T-helper 2 cell (primary cell): ENCODE measurements at places on chromosomes 3 and 15.

DNA sequence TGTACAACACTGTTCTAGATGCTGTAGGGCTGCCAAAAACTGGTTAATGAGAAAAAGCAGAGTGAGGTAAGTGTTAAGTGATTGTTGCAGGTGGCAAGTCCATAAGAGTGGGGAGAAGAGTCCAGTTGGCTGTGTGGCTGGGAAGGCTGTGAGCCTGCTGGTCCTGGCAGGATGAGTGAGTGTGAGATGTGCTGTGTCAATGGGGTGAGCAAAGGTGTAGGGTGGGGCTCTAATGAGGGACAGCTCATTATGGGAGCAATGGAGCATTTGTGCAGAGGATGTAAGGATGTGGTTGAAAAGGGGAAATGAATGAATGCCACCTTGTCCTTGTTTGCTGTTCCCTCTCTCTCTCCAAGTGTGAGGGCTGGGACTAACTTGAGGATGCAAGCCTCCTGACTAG, 145.3 kb upstream of the ROPN1 start:
- DNase-seq: no peak

GRCh38 chr3:52394751-52395502, 50.0 kb downstream of the SEMA3G start:
- DNase-seq: no peak

- DNase-seq: no peak
Measured at GRCh38 chr15:73872346-73872745, 1.0 kb upstream of the TBC1D21 start.

DNA sequence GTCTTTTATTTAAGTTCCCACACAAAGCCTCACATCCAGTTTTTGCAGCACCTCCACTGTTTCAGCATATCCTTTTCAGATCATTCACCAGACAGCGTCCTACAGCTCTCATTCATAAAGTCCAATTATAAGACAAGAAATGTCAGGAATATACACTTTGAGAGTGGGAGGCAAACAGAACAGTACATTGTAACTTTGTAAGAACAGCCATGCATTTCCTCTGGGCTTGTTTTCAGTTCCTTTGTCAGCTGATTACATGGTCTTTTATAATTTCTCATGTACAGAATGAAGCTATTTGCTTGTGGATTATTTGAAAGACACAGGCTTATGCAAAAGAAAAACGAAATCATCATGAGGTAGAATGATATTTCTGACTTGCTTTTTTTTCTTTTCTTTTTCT, 85.7 kb downstream of the SOX2 start:
- DNase-seq: no peak

DNA sequence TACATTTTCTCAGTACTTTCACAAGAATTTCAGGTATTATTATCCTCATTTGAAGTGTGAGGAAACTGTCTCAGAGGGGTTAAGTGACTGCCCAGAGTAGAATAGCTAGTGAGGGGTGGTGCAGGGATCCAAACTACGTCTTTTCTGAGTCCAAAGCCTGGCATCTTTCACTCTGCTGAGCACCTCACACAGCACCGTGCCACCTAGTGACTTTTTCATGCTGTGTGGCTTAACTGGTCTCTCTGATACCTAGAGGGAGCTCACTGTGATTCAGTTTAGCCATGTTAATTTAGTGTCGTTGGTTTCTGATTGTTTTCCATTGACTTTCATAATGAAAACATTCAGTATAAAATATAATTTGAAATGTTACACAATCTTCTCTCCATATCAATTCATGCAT, 91.4 kb upstream of the NLGN1 start:
- DNase-seq: no peak

DNA sequence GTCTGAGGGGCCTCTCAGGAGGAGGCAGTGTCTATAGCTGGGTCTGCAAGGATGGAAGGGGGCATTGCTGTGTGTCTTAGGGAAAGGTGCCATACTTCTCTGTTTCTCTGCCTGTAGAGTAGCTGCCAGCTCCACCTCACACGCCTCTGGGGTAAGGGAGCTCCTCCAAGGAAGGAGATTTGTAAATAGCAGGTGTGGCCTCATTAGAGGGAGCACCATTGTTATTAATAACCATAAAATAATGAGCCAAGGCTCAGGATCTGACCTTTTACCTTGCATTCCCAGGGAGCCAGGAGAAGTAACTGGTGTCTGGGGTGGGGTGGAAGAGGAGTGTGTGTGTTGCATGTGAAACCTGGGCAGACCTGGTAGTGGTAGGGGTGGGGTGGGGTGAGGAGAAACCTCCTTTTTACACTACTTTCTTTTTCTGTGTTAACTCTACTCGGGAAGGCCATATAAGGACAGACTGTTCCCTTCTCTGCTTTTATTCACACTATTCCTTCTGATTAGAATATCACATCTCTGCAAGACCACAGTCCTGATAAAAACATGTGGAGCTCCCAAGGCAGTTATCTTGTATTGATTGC, 2.2 kb upstream of the C15orf39 start:
- no peak for DNase-seq

- no peak for DNase-seq
Measured at GRCh38 chr15:82168296-82168695, 94.2 kb downstream of the EFL1 start.

DNA sequence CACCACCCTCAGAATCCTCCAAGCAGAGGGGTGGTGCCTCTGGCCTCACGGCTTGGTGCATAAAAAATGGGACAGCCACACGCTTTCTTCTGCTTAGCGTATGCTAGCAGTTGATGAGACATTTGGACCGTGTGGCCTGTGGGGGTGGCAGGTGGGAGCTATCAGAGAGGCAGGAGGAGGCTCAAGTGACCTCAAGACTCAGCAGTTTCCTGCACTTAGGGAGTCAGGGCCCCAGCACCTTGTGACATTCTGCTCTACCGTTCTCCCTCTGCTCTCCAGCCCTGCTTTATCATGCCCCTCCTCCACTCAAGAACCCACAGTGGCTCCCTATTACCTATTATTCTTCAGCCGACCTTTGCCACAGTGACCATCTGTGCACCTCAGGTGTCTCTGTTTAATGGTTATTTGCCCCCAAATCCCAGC, 41.0 kb upstream of the CGNL1 start:
- DNase-seq: no peak

- DNase-seq: no peak
Measured at GRCh38 chr3:77063423-77063822, 23.5 kb downstream of the ROBO2 start.

DNA sequence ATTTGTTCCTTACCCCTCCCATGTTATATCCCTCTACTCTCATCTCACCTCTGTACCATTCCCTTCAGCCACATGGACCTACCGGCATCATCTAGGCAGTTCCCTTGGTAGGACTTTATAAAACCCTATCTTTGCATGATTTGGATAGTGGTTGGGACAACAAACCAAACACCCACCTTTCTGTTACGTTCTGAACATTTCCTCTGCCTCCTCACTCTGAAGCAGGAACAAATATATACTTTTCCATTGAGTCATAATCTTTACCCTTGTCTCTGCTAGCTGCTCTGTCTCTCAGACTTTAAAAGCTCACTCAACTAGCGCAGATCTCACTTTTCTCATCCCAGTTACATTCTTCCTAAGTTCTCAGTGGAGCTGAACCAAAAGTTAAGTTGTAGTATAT, 17.8 kb downstream of the UBXN7 start:
- DNase-seq: no peak

DNA sequence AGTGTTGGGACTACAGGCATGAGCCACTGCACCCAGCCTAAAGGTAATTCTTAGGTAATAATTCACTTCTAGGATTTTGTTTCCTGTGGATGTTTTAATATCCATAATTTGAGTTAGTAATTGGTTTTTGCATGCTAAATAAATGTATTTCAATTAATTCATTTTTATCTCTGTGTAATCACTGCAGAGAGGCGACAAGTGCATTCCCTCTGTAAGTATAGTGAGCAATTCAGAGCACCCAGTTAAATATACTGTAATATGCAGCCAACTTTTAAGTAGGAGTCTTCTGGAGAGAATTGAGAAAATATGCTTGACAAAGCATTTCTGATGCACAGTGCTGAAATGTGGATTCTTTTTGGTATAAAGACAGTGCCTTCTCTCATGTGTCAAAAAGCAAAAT, 5.7 kb downstream of the TBC1D23 start:
- DNase-seq: no peak

GRCh38 chr3:53382106-53382505, 34.8 kb upstream of the DCP1A start:
- no peak for DNase-seq

GRCh38 chr15:87477737-87478686, 778.5 kb downstream of the NTRK3 start:
- DNase-seq: no peak

- no peak for DNase-seq
Measured at GRCh38 chr15:80560601-80561400, 134.3 kb upstream of the ABHD17C start.

DNA sequence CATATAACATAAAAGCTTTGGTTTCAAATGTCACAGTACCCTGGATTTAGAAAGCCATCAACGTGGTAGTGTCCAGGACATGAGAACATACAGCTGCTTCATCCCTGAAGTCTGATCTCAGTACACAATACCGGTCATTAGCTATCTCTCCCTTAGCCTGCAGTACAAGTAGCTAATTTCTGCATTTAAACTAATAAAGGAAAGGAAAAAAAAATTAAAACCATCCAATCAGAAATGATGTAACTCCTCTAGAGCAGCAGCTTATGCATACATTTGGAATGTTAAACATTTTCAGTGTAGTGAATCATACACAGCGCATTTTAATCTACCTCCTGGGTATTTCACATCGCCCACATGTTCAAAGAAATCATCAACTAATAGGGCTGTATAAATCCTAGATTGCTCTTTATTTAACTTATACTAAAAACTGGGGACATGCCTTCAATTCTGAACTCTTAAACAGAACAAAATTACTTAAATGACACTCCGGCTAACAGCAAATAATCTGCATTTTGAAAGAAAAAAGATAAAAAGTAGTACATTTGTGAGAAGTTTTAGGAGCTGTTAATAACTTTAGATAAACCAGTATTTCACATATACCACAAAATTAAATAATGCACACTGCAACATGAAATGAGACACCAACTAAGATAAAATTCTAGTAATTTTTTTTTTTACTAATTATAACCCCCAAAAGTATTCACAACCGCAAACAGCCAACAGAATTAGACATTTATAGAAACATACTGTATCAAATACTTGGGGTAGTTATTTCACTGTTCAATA, 3.7 kb downstream of the IGF2BP2 start:
- DNase-seq: no peak

- DNase-seq: no peak
Measured at GRCh38 chr3:143648708-143649107, 199.6 kb downstream of the SLC9A9 start.

- no peak for DNase-seq
Measured at GRCh38 chr3:182570946-182571594, 222.2 kb upstream of the ATP11B start.

GRCh38 chr3:45529697-45530096, 64.9 kb upstream of the LIMD1 start:
- no peak for DNase-seq

- DNase-seq: no peak
Measured at GRCh38 chr3:185225523-185225922, 28.3 kb downstream of the EHHADH start.

- DNase-seq: no peak
Measured at GRCh38 chr15:29765234-29765841, 56.9 kb downstream of the TJP1 start.

DNA sequence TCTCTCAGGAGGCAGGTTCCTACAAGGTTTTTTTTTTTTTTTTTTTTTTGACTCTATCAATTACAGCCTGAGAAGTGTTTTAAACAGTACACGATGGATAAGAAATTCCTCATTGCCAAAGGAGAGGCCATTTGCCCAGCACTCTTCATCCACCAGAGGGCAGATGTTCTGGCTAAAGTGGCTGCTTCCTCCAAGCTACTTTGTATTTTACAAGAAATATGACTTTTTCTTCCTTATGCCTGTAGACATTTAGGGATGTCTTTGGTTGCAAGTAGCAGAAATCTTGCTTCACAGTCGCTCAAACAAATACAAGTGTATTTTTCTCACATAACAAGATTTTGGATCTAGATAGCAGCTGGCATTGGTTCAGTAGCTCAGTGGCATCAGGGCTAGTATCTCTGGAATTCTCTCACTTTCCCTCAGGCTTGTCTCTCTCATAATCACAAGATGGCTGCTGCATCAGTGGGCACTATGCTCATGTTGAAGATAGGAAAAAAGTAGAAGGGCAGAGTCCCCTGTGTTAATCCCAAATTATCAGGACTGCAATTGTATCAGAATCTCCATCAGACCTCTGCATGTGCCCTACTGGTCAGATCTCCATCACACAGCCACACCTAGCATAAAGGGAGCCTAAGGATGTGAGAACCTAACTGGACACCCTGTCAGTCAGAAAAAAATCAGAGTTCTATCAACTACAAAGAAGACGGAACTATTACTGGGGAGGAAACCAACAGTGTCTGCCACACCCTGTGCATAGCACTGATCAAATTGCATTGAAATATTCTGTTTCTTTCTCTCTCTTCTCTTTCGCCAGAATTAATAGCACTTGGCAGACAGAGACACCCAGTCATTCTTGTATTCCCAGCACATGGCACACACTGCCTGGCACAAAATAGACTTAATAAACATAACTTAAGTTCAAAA, 138.9 kb upstream of the COL8A1 start:
- DNase-seq: no peak

DNA sequence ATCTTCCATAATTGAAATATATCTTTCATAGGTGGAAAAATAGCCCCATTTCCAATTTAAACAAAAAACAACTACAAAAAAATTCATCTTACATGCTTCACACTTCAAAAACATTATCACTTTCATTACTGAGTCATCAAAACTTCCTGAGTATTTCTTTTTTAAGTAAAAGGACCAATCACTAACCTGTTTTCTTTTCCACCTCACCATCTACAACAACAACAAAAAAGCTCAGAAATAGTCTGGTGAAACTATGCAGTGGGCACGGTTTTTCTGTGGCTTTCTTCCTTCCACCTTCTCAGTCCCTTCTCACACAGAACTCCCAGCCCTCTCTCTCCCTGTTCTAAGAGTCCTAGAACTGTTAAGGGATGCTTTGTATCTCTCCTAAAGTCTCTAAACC, 20.3 kb upstream of the TNIK start:
- no peak for DNase-seq

GRCh38 chr3:49199239-49199899, 28.0 kb downstream of the KLHDC8B start:
- DNase-seq: no peak

GRCh38 chr3:187183210-187183862, 13.9 kb upstream of the RTP1 start:
- DNase-seq: peak; percentile 60

- DNase-seq: no peak
Measured at GRCh38 chr3:75380276-75380771, 283.8 kb upstream of the FRG2C start.

- no peak for DNase-seq
Measured at GRCh38 chr3:185330238-185330637, 32.7 kb upstream of the MAP3K13 start.

DNA sequence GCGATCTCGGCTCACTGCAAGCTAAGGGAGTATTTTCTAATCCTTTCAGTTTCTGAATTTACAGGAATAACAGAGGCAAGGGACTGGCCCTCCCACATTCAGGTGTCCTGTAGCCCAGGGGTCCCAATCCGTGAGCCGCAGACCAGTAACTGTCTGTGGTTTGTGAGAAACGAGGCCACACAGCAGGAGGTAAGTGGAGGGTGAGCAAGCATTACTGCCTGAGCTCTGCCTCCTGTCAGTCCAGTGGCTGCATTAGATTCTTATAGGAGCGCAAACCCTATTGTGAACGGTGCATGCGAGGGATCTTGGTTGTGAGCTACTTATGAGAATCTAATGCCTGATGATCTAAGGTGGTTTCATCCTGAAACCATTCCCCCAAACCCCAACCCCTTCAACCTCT, 5.0 kb upstream of the IL17RC start:
- DNase-seq: no peak

- DNase-seq: no peak
Measured at GRCh38 chr3:46409739-46410489, 2.9 kb downstream of the CCRL2 start.
